ENCODE measurements at places on chromosomes 7 and 10.

GRCh38 chr7:47435889-47436312 lies 146.0 kb downstream of the TNS3 start:
- no peak for DNase-seq

- no peak for DNase-seq
Observed at GRCh38 chr10:6023661-6024333, 38.4 kb downstream of the IL2RA start.

DNA sequence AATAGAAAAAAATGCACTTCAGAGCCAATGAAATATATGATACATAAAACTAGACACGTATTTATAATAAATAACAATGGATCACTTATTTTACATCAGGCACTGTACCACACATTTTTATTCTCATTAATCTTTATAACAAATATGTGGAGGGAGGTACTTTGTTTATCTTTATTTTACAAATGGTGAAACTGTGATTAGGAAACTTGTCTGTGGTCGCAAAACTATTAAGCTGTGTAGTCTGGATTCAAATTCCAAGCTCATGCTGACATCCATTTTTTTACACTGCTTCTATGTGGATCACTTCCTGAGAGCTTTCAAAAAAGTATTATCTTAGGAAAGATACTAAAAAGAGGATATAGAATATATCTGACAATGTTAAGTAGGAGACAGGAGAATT lies 978.6 kb downstream of the SORCS1 start:
- DNase-seq, result no peak

DNA sequence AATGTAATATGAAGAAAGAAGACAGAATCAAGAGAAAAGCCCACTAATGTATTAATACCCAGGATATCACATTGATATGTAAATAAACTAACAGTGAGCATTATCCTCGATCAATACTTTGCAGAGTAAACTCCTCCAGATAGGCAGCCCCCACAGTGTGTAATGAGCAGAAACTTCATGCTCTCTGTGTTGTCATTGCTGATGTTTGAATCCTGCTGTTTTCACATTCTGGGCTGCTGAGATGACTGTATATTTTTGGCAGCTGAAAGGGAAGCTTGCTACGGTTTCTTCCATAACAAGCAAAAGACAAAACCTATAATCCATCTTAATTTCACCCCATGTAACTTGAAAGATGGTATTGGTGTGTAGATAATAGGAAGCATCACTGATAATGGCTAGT lies 15.3 kb upstream of the THSD7A start:
- no peak for DNase-seq

- DNase-seq, result no peak
Observed at GRCh38 chr10:70132098-70133029, at the start of gene AIFM2. Gene AIFM2 (minus strand): TSS chr10:70132825. CDS start chr10:70124084, 8,741 bp downstream.

GRCh38 chr10:52617346-52617745 lies 155.2 kb downstream of the MBL2 start:
- no peak for DNase-seq

- DNase-seq, result no peak
Observed at GRCh38 chr10:105974803-105975456, 1189.6 kb downstream of the SORCS1 start.

DNA sequence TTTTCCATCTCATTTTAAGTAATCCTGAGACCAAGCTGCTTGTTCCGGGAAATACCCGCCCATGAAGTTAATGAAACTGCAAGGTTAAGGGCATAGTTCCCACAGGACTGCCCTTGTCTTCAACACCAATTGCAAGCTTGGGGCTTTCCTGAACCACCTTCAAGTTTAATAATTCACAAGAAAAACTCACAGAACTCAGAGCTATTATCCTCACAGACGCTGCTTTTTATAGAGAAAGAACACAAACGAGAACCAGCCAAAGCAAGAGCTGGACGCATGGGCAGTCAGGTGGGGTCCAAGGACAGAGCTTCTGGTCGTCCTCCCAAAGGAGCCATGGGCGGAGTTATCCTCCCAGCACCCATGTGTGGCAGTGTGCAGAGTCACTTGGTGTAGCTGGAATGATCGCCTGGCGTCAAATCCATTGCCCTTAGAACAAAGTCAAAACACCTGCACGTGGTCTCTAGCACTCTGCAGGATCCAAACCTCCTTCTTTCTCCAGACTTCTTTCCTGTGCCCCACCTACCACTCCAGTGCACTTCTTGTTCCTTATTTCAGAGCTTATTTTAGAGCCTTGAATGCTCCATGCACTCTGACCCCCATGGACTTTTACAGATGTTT lies 56.7 kb downstream of the SNX10 start:
- DNase-seq, result no peak

DNA sequence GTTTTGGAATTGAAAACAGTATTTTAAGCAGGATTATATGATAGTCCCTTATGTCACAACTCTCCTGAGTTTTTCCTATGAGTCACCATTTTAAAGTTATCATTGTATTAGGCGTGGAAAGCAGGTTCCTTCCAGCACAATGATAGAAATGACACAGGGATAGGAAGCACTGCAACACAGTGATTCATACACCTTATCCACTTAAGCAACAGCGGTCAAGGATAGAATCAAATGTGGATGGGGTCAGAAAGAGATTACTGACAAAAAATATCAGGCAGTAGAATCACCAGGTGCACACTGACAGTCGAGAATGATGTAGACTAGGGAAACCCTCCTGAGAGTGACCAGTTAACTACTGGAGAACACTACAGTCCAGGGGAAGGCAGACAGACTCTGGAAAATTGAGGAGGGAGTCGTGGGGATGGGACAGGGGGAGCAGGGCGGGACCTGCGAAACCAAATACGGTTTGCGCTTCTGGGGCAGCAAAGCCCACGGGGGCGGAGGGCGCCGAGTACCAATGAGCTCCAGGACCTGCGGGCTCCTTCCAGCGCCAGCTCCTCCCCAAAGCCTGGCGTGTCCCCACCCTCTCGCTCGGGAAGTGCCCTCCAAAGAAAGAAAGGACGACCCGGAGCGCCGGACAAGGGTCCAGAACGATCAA lies 479 bp downstream of the PNPLA8 start:
- peak; percentile 7 for DNase-seq

GRCh38 chr7:256461-256940 lies 33.5 kb upstream of the FOXL3 start:
- no peak for DNase-seq

DNA sequence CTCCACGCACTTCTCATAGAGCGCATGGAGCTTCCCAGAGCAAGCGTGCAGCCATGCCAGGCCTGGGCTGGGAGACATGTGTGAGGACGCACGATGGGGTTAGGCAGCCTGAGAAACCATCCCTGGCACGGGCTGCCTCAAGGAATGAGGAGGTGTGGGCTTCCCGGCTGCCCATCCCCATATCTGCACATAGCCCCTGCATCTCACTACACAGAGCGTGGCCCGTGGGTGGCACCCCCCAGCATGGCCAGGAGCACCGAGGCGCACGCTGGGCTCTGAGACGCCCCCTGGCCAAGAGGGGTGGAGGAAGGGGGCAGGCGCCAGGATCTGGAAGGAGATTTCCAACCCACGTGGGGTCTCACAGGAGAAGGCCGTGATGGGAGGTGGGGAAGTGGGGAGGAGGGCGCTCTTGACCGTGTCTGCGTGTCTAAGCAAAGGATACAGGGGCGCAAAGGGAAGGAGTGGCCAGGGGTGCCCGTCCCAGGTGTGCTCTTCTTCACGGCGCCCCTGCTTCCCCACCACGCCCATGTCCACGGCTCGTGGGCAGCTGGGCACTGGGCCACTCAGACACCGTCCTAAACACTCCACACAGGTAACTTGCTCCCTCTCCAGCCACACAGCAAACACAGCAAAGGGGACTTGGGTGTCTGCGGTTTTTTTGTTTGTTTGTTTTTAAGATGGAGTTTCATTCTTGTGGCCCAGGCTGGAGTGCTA lies 340.5 kb downstream of the PTPRN2 start:
- DNase-seq, result no peak

DNA sequence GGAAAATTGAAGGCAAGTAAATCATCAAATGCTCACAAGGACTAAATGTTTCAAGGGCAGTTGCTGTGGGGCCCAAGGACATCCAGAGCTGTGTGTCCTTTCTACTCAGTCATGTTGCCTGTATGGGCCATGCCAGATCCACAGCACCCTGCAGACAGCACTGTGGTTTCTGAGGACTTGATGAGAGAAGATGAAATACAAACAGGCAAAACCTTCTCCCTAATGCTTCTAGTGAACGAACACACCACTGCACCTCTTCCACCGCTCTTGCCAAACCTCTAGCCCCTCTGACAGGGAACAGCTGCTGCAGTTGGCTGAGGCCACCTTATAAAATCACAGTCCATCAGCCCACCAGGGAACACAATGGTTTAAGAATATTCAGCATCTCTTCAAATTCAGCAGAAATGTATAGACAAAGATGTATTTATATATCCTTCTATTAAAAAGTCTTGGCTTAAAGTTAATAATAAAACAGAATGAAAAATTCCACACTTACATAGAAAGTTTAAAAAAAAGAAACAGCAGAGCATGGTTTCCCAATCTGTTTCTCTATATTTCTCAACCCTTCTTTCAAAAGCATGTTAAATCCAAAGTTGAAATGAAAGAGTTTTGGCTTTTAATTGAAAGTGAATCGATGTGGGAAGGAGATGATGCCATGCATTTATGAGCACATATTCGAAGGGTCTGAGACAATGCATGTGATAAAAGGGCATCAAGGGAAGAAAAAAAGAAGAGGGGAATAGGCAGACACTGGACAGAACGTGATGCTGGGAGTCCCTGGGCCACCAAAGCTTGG lies 14.0 kb downstream of the CYP3A7 start:
- DNase-seq, result no peak

- no peak for DNase-seq
Observed at GRCh38 chr7:142562688-142563087, 186.6 kb upstream of the PRSS1 start.

DNA sequence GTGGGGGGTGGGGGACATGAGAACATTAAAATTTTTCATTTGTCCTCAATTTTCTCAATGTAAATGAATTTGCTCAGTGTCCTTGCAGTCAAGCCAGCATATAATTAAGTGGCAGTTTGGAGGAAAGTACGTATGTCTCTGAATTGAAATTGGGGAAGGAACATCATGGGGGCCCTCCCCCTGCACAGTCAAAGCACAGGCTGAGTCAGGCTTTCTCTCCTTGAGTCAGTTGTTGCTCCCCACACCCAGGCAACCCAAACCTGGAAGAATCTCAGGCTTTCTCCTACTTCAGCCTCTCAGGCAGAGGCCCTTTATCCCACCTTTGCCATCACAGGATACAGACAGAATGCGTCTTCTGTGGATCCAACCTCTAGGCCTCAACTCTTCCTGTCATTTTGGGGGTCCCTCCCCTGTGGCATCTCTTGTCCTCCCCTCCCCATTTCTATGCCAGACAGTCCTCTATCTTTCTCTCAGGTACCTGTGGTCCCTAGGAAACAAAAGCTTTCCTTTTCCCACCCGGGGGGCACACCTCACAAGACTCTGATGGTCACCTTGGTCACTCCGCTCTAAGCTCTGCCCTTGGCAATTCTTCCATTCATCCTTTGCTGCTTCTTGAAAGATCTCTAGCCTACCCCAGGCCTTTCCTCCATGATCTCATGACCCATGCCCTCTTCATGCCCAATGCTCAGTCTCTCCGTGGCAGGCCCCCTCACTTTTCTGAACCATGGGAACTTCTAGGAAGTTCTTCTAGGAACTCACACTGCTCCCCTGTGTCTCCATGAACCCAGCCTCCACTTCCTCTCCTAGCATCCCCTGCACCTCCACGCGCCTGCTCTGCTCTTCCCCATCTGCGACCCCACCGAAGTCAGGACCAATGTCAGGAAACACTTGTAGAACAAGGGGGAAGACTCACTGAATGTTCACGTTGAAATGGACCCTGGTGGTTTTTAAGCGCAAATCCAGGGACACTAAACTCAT lies 40.4 kb downstream of the CREB3L2 start:
- no peak for DNase-seq

- peak; percentile 5 for DNase-seq
Observed at GRCh38 chr10:123287594-123288247, 133.5 kb downstream of the BUB3 start.

DNA sequence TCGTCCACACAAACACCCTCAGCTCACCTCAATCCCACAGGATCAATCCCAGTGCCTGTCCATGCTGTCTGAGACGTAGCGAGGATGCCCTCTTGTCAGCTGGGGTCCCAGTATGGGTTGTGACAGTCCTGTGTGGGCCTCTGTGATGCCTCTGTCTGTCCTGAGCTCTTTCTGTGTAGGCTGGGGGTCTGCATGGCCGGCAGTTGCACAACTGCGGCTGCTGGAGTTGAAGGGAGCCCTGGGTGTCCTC lies 12.4 kb downstream of the ANTXRL start:
- DNase-seq, result no peak

DNA sequence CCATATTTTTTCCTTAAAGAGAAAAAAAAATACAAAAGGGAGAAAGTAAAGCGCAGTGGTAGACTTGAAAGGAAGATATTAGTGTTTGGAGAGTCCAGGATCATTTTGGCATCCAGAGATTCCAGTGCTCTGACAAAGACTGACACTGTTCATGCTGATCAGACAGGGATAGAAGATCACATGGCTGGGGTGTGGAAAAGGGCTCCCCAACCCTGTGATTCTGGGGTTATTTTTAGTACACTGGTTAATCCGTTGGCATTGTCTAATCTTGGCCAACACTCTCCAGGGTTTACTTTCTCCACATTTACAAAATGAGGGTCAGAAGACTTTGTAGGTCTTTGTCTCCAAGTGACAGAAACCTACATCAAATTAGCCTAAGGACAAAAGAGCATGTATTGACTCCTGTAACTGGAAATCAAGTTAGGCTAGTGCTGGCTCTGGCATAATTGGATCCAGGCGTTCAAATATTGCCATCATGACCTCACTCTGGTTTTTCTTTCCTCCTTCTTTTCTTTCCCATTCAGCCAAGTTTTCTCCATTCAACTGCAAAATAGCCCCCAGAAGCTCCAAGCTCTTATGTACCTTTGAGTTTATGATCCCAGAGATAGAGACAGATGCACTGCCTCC lies 181.6 kb downstream of the PHTF2 start:
- DNase-seq, result no peak

DNA sequence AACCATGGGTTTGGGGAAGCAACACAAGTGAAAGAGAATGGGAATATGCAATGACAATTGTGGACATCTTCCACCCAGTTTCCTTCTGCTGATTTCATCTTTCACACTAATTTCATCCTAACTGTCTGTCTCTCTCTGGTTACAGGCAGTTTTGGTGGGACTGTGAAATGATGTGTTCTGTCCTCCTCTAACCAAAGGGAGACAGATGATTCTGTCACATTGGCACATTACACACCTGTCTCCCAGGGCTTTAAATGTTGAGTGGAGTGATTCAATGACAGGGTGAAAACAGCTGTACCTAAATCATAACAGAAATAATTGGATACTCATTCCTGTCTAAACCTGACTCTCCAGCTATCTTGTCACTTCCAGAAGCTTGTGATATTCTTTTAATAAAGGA lies 60.0 kb downstream of the DGKB start:
- DNase-seq, result no peak

GRCh38 chr7:135317676-135318325 lies 84.2 kb downstream of the STRA8 start:
- no peak for DNase-seq

- no peak for DNase-seq
Observed at GRCh38 chr10:5533098-5533731, 8.5 kb downstream of the CALML3 start.

Data from stimulated activated CD4-positive, alpha-beta T cell treated with anti-CD3 and anti-CD28 coated beads, Interleukin-2, amount 100 ng/mL, for 4 hours (primary cell).